CD4-positive, alpha-beta T cell treated with Interleukin-21 for 1 hour (primary cell): ENCODE measurements at places on chromosomes 12 and 14.

- DNase-seq: no peak
These were observed 18.1 kb downstream of the CLEC2B start for GRCh38 chr12:9851050-9851449.

DNA sequence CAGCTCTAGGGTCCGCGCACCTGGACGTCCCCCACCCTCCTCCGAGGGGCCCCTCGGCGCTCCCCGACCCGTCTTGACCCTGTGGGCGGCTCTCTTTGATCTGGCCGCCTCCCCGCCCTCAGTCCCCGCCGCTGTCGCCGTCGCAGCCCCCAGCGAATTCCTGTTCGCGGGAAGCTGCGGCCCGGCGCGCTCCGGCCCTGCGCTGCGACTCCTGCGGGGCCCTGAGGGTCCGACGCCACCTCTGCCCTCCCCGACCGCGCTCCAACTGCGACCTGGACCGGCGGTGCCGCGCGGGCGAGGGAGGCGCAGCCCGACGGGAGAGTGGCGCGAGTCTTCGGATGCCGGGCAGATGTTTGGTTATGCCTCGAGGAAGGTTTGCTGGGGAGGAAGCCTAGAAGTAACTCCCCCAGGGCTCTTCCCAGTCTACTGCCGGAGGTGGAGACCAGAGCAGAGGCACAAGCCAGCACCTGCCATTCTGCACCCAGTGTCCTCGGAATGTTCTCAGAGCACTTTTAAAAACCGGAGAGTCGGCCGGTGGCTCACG lies 440 bp upstream of the ISM2 start:
- DNase-seq: no peak

DNA sequence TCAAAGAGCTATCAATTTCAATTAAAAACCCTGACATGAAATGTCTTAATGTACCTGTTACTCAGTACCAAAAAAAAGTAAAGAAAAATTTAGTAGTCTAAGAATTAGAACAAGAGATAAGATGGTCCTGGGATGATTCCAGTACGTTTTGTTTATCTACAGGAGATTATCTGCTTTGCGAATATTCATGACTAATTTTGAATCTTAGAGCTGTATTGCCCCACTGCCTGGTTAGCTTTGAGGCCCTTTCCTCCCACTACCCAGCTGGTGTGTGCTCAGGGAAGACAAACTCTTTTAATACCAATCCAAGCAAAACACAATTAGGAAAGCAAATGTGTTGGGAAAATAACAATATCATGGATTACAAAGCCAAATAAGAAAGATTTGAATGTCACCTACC lies 263.5 kb downstream of the FOXG1 start:
- DNase-seq: no peak

GRCh38 chr14:98198385-98198784 lies 1073.6 kb downstream of the BCL11B start:
- DNase-seq: peak; percentile 72

DNA sequence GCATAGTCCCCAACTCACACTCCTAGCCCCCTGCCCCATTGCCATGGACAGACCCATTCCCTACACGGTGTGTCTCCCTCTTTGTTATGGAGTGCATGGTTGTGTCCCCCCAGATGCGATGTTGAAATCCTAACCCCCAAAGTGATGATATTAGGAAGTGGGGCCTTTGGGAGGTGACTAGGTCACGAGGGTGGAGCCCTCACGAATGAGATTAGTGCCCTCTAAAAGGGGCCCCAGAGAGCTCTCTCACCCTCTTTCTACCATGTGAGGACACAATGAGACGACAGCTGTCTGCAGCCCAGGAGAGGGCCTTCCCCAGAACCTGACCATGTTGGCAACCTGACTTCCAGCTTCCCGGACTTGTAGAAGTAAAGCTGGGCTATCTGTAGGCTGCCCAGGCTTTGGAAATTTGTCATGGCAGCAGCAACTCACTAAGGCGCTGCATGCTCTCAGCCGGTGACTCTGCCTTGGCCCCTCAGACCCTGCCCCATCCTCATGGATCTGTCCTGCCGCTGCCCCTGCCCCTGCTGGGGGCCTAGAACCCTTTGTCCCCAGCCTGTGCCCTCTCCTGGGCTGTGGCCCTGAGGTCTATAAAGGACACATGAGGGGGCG lies 318.1 kb upstream of the RTL1 start:
- no peak for DNase-seq

GRCh38 chr12:68630050-68630449 lies 19.4 kb downstream of the RAP1B start:
- DNase-seq: no peak

DNA sequence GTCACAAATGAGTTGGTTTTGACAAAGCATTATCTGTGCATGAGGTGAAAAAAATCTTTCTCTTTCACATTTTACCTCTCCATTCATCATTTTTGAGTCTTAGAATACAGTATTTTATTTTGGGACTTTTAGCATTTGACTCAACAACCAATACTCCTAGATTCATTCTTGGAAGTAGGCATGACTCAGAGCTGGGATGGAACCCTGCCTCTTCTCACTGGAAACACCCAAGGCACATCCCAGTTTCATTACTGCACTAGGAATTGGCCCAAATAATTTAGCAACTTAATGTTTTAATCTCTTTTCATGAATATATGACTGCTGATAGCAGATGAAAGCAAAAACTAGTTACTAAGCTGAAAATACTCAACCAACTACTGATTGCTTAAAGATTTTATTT lies 3.3 kb upstream of the PDZRN4 start:
- no peak for DNase-seq

- no peak for DNase-seq
These were observed 170.0 kb upstream of the TMPO start for GRCh38 chr12:98345308-98345876.

DNA sequence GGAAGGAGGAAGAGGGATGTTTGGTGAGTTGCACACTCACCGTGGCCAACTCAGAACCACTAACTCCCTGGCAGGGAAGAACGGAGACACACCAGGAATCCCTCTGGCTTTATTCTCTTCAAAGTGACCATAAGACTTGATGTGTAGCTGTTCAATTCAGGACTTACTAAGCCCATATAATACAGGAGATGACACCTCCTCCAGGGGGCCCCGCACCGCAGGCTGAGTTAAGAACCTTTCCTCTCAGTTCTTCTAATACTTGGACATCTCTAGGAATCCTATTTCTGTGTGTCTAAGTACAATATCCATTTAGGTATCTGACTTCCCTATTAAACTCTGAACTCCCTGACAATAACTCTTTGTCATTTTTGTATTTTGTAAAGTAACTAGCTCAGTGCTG lies 49.5 kb downstream of the DCAF4 start:
- no peak for DNase-seq

DNA sequence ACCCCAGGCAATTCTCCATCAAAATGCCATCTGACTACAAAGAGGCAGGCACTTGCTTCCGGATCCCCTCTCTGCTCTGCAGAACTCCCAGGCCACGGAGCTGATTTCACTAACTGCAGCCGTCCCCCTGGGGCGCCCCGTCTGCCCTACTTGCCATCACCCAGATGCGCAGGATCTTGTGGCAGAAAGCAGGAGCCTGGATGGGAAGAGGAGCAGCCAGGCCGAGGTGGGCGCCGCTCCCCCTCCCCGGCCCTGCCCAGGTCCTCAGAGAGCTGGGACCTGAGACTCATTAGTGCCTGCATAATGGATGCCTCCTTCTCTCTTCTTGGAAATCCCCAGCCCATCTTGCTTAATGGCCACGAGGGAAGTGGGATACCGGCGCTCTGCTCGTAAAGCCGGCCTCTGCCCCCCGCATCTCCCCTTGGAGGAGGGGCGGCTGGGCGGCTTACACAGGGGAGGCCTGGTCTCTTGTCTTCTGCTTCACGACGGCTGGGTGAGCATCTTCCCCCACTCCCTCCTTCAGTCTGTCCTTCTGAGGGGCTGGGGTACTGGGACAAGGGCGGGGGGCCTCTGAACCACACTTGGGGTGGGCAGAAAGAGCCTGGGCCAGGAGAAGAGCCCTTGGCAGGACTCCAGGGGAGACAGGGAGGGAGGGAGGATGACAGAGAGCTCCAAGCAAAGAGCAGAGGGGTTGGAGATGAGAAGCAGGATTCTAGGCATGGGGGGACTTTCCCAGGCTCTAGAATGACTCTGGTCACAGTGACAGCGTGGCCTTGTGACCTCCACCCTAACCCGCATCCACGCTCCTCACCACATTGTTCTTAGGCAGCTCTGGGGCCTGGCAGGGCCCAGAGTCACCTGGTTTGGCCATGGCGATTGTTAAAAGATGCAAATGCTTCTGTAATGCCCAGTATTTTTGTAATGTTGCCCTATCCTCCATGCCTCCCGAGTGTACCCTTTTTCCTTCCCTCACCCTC lies 19.4 kb upstream of the EML1 start:
- DNase-seq: no peak

DNA sequence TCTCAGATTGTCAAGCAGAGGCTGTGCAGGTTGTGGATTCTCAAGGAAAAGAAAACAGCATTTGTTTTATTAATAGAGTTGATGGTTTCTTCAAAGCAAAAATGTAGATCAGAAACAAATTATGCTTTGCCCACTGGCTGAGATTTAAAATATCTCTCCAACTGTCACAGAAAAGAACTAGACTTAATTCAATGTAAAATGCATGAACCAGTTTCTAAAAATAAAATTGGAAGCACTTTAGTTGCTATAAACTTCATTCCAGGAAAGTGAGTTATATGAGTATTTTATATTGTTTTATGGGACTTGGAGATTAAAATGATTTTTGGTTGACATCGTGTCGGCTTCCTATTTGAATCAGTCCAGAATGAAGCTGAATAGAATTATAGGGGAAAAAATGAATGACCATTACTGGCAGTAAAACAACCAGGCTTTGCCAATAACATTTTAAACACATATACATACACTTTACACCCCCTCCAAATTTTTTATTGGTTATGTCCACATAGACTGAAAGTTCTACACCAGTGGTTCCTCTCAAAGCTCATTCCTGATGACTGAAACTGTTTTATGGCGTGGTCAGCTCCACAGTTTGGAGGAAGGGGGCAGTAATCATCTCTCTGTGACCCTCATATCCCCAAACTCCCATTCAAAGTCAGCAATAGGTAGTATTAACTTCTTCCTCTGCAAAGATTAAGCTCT lies 55.5 kb upstream of the DAAM1 start:
- no peak for DNase-seq

- no peak for DNase-seq
These were observed 76.1 kb downstream of the EPS8 start for GRCh38 chr12:15712823-15713660.

- no peak for DNase-seq
These were observed 1397.3 kb upstream of the TMEM132C start for GRCh38 chr12:126869644-126870043.

- DNase-seq: no peak
These were observed 21.6 kb downstream of the RFC5 start for GRCh38 chr12:118038137-118038536.

DNA sequence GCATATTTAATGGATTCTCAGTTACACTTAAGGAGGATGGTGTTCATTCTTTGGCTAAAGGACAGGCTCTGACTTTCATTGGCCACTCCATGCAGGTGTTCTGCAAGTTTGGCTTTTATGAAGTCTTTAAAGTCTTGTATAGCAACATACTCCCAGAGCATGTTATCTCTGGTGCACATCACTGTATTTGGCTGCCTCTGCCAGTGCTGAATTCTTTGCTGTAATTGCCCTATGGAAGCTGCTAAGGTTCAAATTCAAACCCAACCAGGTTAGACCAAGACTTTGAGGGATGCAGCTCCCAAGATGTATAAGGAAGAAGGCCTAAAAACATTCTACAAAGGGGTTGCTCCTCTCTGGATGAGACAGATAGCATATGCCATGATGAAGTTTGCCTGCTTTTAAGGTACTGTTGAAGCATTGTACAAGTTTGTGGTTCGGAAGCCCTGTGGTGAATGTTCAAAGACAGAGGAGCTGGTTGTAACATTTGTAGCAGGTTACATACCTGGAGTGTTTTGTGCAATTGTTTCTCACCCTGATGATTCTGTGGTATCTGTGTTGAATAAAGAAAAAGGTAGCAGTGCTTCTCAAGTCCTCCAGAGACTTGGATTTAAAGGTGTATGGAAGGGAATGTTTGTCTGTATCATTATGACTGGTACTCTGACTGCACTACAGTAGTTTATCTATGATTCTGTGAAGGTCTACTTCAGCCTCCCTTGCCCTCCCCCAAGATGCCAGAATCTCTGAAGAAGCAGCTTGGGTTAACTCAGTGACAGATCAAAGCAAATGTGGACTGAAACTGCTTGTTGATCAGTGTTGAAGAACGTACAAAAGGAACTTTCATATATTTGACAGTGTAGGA lies 19.4 kb downstream of the TMEM116 start:
- DNase-seq: peak; percentile 52

GRCh38 chr14:29637411-29637810 lies 290.2 kb downstream of the PRKD1 start:
- no peak for DNase-seq

DNA sequence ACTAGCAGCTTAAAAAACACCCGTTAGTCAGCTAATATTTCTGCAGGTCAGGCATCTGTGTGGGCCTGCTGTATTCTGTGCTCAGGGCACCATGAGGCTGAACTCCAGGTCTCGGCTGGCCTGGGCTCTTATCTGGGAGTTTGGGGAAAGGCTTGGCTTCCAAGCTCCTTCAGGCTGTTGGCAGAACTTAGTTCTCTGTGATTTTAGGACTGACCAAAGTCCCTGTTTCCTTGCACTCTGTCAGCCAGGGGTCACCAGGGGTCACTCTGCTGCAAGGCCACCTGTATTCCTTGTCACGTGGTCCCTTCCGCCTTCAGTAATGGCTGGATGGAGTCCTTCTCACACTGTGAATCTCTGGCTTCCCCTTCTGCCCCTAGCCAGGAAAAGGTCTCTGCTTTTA lies 586.4 kb downstream of the AACS start:
- DNase-seq: no peak

DNA sequence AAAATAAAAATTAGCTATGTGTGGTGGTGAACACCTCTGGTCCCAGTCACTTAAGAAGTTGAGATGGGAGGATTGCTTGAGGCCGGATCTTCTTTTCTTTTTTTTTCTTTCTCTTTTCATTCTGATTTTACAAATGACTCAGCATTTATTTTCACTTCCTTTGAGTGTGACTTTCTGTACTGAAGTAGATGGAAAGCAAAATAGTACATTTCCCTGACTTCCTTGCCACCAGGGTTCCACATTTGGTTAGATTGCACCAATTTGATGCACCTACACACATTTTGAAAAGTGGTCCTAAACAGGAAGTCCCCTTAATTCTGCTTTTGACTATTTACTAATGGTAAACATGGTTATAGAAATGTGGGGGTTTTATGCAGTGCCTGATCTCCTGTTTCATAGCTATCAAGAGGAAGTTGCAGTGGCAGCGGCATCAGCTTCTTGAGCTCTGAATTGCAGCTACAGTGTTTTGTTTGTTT lies 13.0 kb upstream of the LEMD3 start:
- peak; percentile 21 for DNase-seq

DNA sequence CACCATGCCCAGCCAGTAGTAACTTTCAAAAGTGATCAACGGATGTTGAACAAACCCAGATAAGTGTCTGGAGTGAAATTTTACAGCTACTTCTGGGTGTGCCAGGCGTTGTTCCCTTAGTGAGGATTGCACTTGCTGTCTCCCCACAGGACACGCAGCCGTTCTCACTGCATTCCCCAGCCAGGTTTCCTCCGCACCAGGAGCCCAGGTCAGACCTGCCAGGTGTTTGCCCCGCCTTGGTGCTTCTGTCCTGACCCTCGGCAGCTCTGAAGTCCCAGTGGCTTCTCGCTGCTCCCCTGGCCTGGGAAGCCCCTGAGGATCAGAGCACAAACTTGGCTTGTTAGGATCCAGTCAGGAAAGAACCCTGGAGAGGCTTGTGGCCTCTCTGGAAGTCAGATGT lies 36.2 kb downstream of the MMAB start:
- no peak for DNase-seq
